ENCODE measurements at places on chromosomes 7 and 10.

DNA sequence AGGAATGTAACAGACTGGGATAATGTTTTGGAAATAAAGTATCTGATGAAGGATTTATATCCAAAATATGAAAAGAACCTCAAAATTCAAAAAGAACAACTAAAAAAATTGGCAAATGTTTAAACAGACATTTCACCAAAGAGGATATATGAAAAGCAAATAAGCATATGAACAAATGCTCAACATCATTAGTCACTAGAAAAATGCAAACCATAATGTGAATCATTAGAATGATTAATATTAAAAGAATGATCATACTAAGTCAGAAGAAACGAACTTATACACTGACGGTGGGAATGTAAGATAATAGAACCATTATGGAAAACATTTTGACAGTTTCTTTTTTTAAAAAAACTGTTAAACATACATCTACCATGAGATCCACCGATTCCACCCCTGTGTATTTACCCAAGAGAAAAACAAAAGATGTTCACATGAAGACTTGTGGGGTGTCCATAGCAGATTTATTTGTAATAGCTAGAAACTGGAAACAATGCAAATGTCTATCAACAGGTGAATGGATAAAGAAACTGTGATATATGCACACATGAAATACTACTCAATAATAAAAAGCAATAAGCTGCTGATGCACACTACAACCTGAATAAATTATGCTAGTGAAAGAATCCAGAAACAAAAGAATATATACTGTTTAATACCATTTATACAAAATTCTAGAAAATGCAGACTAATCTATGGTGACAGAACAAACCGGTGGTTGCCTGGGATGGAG, 35.7 kb downstream of the PRKG1 start:
- no peak for DNase-seq

- no peak for DNase-seq
Measured at GRCh38 chr7:151007469-151007898, 16.7 kb downstream of the NOS3 start.

DNA sequence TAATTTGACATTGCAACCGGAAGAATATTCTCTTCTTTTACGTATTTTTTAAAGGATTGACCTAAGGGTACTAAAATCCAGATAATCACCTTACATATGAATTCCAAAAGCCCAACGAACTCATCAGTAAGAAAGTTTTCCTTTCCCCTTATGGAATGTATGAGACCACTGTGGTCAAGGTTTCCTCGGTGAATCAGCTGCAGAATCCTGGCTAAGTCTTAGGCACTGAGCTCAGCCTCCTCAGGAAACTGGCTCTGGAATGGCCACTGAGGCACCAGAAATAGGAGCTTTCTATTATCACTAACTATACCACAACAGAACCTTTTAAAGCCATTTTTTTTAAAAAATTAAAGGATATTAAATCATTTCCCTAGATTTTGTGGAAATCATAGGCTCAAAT, 21.0 kb downstream of the SVIL start:
- no peak for DNase-seq

- no peak for DNase-seq
Measured at GRCh38 chr7:33918438-33919143, 13.3 kb downstream of the BMPER start.

DNA sequence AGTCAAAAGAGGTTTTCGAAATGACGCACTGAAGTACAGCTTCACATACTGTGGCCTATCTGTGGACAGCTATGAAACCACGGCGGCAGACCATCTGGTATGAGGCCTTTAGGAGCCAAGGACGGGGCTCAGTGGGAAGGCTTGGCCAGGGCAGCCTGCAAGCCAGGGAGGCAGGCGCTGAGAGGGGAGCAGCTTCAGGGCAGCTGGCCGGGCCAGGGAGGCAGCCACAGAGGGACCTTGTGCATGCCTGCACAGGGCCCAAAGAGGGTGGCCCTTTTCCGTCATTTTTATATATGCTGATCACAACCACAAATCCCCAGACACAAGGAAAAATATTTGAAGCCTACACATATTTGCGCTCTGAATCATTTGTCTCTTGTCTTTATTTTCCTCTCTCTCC, 13.5 kb downstream of the CALD1 start:
- DNase-seq = no peak

- DNase-seq = no peak
Measured at GRCh38 chr10:47042780-47043750, 131.8 kb downstream of the PTPN20 start.

- no peak for DNase-seq
Measured at GRCh38 chr7:129468087-129468486, 33.9 kb downstream of the STRIP2 start.

GRCh38 chr7:69635555-69636185, 37.4 kb downstream of the AUTS2 start:
- no peak for DNase-seq

DNA sequence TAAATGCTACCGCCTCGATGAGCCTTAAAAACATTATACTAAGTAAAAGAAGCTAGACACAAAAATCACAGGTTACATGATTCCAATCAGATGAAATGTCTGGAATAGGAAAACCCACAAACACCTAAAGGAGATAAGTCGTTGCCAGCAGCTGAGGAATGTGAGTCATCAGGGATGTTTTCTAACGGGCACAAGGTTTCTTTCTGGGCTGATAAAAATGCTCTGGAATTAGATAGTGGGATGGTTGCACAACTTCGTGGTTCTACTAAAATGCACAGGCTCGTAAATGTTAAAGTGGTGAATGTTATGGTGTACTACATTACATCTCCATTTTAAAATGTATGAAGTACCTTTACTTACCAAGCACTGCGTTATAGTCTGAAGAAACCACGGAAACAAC, 9.7 kb downstream of the ABLIM1 start:
- DNase-seq = no peak

DNA sequence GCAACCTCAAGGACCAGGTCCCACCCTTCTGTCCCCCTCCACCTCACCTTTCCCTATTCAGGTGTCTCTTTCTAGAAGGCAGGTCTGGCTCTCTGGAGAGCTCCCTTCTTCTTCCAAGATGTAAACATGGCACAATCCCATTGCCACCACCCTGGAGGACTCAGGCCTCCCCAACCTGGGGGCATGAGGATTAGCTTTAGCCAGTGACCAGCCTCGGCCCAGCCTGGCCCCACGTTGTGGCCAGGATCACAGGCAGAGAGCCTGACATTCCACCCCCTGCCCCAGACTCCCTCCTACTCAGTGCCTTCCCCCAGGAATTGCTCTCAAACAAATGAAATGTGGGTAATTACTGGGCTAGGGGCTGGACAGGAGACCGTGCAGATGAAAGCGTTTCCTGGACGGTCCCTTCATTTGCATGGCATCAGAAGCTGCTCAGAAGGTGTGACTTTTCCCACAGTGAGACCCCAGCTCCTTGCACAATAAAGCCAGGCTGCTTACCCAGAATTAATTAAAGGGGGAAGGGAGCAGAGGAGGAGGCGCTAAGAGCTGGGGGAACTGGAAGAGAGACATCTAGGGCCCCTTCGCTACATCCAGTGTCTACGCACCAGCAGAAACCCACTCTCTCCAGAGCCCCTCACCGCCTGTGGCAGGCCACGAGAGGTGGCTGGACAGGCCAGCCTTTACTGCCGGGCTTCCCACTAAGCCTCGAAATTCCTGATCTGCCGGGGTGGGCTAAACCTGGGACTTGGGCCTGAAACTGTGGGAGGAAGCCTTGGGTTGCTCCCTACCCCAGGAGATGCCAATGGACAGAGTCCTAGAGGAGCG, 7.7 kb downstream of the FGF8 start:
- no peak for DNase-seq

- no peak for DNase-seq
Measured at GRCh38 chr10:51031950-51032349, 42.3 kb upstream of the PRKG1 start.

DNA sequence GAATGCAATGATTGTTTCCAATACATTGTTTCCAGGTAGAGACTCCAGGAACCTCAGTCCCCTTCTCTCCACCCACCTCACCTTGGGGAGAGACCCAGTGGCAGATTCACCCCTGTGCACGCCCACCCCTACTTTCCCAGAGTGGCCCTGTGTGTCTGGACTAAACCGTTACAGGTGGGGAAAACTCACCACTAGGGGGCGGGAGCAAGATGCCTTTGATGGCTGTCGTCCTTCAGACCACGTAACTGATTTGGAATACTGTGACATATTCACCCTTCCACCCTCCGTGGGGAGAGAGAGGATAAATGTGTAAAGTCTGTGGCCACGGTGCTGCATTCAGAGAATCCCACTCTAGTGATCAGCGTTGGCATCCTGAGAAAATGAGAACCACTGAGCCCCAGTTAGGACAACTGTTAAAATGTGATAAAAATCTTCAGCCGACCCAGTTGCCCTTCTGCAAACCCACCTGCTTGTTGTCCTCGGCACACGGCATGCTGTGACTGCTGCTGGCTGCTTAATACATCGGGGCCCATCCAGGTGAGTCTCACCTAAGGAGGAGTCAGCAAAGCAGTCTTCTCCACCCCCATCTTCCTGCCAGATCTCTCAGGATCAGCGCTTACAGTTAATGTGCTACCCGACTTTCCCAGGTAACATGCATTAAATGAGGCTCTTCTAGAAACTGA, 41.5 kb upstream of the NMT2 start:
- peak; percentile 86 for DNase-seq

GRCh38 chr7:157009170-157009777, 1.2 kb downstream of the MNX1 start:
- DNase-seq = no peak

DNA sequence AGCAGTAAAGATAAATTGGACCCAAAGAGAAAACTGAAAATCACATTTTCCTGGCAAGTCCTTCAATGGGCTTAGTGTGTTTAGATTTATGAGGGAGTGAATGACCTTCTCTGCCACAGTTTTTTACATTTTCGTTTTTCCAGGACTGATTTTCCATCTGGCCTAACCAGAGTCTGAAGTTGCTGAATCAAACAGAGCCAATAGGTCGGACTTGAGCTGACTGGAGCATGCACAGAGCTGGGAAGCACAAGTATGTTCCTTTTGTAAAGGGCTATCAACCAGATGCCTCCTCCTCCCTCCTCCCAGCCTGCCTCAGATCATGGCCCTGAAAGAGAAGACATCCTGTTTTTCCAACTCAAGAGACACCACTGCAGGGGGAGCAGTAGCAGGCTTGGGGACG, 126.0 kb upstream of the ANKRD1 start:
- DNase-seq = no peak

DNA sequence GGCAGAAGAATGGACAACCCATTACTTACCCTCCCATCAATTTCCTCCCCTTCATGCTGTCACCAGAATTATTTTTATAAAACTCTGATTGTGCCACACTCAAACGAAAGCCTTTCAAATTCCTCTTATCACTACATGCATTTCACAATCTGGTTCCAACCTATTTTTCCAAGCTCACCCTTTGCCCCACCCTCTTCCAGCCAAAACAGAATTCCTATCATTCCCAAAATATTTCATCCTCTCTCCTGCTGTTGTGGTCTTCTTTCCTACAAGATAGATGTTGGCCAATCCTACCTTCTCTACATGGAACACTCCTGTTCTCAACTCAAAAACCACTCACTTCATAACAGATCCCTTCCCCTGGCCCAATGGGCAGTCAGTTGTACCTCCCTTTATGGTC, 111.5 kb downstream of the ELAPOR2 start:
- DNase-seq = no peak

- DNase-seq = no peak
Measured at GRCh38 chr10:42952349-42952748, 124.5 kb upstream of the RET start.

DNA sequence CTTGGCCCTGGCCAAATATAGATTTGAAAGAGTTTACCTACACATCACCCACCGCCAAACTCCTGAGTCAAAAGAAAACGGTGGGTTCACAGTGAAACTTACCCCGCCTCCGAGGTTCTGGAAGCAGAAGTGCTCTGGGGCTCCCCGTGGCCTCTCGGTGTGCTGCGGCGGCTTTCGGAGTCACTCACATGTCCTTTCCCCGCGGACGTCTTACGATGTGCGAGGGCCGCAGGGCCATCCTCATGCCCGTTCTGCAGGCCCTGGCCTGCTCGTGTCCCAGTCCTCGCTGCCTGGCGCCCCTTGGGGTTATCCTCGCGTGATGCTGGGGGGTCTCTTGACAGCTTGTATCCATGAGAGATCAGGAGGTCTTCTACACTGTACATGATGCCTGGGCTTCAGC, 12.0 kb downstream of the JCAD start:
- DNase-seq = no peak

DNA sequence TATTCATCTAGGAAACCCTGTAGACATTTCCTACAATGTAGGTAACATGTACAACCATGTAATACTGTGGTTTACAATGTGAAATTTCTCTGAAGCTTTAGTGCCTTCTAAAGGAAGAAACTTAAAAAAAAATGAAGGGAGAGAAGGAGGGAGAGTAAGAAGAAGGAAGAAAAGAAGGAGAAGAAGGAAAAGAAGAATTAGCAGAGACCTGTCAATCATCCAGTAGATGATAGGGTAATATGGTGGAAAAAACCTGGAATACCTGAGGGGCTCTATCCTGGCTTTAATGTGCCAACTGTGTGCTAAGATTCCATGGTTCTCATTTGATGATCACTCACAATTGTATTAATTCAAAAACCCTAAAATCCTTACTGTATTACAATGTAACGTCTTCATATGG, 2.6 kb upstream of the LRRN3 start:
- no peak for DNase-seq

DNA sequence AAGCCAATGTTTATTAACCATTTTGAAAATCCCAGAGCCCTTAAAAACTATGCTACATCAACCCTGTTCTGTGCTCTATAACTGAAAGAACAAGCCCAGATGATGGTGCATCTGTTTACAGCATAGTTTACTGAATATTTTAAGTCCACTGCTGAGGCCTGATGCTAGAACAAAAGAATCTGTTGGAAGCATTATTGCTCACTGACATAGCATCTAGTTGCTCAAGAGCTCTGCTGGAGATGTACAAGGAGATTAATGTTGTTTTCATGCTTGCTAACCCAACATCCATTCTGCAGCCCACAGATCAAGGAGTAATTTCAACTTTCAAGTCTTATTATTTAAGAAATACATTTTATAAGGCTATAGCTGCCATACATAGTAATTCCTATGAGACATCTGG, 181.3 kb upstream of the FEZF1 start:
- DNase-seq = no peak
